ENCODE measurements at places on chromosomes 4 and X.

- no peak overlapping the region for H3K4me3 ChIP-seq
- DNase-seq: no peak
- no peak overlapping the region for H3K27ac ChIP-seq
- no peaks in the 10 kb centered on the region for H3K36me3 ChIP-seq
These were observed 56.9 kb downstream of the GABRB1 start for GRCh38 chr4:47088298-47088697.

DNA sequence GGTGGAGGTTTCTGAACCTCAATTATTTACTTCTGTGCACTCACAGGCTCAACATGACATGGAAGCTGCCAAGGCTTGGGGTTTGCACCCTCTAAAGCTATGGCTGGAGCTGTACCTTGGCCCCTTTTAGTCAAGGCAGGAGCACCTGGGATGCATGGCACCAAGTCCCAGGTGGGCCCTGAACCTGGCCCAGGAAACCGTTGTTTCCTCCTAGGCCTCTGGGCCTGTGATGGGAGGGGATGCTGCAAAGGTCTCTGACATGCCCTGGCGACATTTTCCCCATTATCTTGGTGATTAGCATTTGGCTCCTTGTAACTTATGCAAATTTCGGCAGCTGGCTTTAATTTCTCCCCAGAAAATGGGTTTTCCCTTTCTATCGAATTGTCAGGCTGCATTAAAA lies 726.1 kb upstream of the POU3F4 start:
- no peaks in the 10 kb centered on the region for H3K4me1 ChIP-seq
- no peak for DNase-seq

DNA sequence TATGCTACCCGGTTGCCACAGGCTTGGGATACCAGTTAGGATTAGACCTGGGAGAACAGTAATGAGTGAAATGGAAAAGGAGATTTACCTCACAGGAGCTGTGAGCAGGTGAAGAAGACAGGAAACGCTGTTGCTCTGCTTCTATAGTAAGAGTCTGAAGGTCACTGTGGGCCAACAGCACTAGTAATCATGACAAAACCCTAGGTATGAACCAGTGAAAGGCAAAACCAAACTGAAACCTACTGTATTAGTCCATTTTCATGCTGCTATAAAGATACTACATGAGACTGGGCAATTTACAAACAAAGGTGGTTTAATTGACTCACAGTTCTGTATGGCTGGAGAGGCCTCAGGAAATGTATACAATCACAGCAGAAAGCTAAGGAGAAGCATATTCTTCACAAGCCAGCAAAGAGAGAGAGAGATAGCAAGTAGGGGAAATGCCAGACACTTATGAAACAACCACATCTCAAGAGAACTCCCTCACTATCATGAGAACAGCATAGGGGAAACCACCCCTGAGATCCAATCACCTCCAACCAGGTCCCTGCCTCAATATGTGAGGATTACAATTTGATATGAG lies 736.7 kb upstream of the INTU start:
- no peaks in the 10 kb centered on the region for H3K36me3 ChIP-seq
- no peaks in the 10 kb centered on the region for H3K4me1 ChIP-seq
- H3K4me3 ChIP-seq: no peak overlapping the region
- H3K27ac ChIP-seq: no peak overlapping the region

GRCh38 chrX:99698451-99698850 lies 711.6 kb downstream of the PCDH19 start:
- no peaks in the 10 kb centered on the region for H3K4me1 ChIP-seq
- no peak overlapping the region for H3K4me3 ChIP-seq
- no peaks in the 10 kb centered on the region for H3K36me3 ChIP-seq
- DNase-seq: no peak
- H3K27me3 ChIP-seq: no peaks in the 10 kb centered on the region

- H3K4me3 ChIP-seq: no peak overlapping the region
- no peaks in the 10 kb centered on the region for H3K4me1 ChIP-seq
- H3K36me3 ChIP-seq: no peaks in the 10 kb centered on the region
- H3K27ac ChIP-seq: no peak overlapping the region
- H3K27me3 ChIP-seq: no peaks in the 10 kb centered on the region
These were observed 62.2 kb upstream of the DMD start for GRCh38 chrX:33273535-33273934.

GRCh38 chrX:39311646-39312045 lies 510.4 kb downstream of the MID1IP1 start:
- no peaks in the 10 kb centered on the region for H3K27me3 ChIP-seq
- H3K36me3 ChIP-seq: peaks cover 2% of the 10 kb centered on the region
- H3K4me1 ChIP-seq: peaks cover 27% of the 10 kb centered on the region
- DNase-seq: no peak

GRCh38 chr4:47373709-47374108 lies 89.8 kb downstream of the COMMD8 start:
- no peak overlapping the region for H3K27ac ChIP-seq
- no peak overlapping the region for H3K4me3 ChIP-seq
- no peak for DNase-seq
- H3K36me3 ChIP-seq: no peaks in the 10 kb centered on the region
- H3K27me3 ChIP-seq: peaks cover 46% of the 10 kb centered on the region

GRCh38 chr4:173990126-173990868 lies 293.2 kb downstream of the FBXO8 start:
- DNase-seq: no peak
- H3K36me3 ChIP-seq: no peaks in the 10 kb centered on the region
- H3K4me1 ChIP-seq: no peaks in the 10 kb centered on the region
- H3K27me3 ChIP-seq: no peaks in the 10 kb centered on the region
- no peak overlapping the region for H3K4me3 ChIP-seq
- no peak overlapping the region for H3K27ac ChIP-seq

DNA sequence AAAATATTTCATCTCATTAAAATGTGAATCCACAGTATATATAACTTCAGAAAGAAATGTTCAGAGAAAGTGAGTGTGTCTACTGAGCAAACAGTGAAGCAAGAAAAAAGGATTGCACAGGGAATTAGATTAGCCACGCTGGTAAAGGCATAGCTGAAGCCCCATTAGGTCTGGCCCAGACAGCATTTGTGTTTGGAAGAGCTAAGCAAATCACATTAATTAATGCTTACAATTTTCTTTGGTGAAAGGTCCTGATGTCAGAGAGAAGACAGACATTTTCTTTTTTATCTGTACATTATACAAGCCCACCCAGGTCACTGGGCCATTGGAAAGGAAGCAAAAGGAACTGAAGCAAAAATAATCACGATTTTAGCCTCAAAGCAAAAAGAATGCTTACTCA lies 354.6 kb downstream of the GRID2 start:
- H3K4me3 ChIP-seq: no peak overlapping the region
- H3K27ac ChIP-seq: no peak overlapping the region
- H3K4me1 ChIP-seq: no peaks in the 10 kb centered on the region
- no peaks in the 10 kb centered on the region for H3K27me3 ChIP-seq
- DNase-seq: no peak

DNA sequence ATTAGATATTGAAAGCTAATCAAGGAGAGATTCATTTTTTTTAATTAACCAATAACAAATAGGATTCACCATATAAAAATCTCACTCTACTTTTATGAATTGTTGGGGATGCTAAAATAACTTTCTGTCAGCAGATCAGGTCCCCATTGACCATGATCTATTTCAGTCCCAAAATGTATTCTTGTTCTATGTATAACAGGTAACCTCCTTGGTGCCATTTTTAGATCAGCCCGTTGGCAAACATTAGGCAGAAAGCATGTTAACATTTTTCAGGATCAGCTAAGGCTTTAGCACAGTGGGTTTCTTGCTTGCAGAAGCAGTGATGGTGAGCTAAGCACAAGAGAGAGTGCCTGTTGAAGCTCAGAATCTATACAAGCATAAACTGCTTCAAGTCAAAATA lies 40.8 kb upstream of the COX7B2 start:
- no peak overlapping the region for H3K4me3 ChIP-seq
- H3K27me3 ChIP-seq: peaks cover 30% of the 10 kb centered on the region
- H3K36me3 ChIP-seq: no peaks in the 10 kb centered on the region
- H3K4me1 ChIP-seq: peaks cover 2% of the 10 kb centered on the region

DNA sequence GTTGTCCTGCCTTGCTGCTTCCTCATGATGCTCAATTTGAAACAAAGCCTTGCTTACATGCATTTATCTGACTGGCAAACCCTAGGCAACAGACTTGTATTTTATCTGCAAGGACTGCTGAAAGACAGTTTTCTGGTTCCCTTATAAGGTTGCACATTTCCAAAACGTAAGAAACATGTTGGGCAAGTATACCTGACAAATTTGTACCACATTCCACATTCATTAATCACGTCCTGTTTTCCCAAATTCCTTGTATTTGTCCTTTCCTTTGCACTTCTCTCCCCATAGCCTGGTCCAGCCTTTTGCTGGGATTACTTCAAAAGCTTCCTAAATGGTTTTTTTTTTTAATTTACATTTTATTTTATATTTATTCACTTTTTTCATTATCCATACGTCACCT lies 310.1 kb downstream of the PPP3CA start:
- no peak for DNase-seq
- H3K27me3 ChIP-seq: no peaks in the 10 kb centered on the region
- H3K36me3 ChIP-seq: peaks cover 9% of the 10 kb centered on the region
- H3K27ac ChIP-seq: peak overlapping the region; percentile 80

- H3K27me3 ChIP-seq: peaks cover 10% of the 10 kb centered on the region
- H3K4me3 ChIP-seq: no peak overlapping the region
- no peaks in the 10 kb centered on the region for H3K4me1 ChIP-seq
- DNase-seq: no peak
- no peak overlapping the region for H3K27ac ChIP-seq
- no peaks in the 10 kb centered on the region for H3K36me3 ChIP-seq
These were observed 10.1 kb downstream of the SYNPO2 start for GRCh38 chr4:118898684-118899138.
